NK-92 treated with Interleukin-12 subunit alpha and Interleukin-12 subunit beta, amount 100 ng/mL, for 24 hours (cell line): ENCODE measurements at places on chromosomes 1 and 21.

DNA sequence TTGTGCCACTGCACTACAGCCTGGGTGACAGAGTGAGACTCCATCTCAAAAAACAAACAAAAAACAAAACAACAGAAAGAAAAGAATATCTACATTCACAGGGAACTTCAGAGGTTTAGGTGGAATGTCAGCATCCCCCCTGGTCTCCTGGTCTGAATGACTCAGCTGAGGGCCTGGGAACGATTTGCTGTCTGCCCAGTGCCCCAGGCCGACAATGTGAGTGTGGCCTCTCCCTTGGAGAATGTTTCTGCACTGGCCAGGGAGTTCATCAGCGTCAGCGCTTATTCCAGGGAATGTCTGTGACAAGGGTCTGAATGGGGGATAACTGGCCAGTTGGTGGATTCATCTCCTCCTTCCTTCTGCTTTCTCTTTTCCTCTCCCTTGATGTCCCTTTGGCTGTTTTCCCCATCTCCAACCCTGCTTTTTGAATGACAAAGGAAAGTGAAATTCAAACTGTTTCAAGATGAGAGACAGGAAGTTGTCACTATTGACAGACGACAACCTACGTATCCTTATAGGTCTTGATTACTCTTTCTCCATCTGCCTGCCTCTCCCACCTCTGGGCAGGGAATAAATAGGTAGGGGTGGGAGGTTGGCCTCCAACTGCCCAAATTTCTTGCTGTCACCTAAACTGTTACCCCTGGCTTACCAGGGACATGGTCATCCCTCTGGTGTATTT is 213.1 kb downstream of the HHAT start:
- no peak for DNase-seq

- peak; percentile 3 for DNase-seq
Measured at GRCh38 chr1:20037877-20038276, 32.1 kb upstream of the PLA2G5 start.

- DNase-seq = no peak
Measured at GRCh38 chr1:201032408-201032807, 8.9 kb upstream of the KIF21B start.

DNA sequence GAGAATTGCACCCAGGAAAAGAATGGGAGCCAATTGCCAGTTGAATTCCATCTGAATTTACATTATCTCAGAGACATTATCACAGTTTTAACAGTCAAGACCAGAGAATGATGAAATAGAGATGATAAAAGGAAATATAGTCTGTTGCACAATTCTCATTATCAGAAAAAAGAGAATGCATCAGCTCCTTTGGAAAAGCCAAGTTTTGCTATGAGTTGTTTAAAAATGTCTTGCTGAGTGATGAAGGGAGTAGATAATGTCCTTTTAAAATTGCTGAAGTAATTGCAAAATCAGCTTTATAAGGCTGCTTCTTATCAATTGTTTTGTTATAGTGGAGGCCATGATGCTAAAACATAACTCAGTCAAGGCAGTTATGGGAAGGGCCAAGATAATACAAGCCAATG is 37.9 kb upstream of the EEIG2 start:
- DNase-seq = no peak

DNA sequence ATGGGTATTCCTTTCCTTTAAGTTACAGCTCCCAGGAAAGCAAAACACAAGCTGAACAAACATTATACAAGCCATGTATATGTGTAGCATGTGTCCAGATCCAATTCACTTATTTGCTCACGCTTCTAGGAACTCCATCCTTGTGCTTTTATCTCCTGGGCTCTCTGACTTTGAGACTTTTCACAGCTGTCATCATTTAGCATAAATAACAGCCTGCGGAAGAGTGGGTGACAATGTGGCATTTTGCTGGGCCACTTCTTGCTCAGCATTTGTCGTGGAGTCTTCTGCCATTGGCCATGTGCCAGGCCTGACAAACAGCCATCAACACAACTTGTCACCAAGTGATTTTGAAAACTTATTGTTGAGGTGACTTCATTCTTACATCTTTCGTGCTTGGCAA is 164.3 kb downstream of the KIF26B start:
- DNase-seq = no peak

DNA sequence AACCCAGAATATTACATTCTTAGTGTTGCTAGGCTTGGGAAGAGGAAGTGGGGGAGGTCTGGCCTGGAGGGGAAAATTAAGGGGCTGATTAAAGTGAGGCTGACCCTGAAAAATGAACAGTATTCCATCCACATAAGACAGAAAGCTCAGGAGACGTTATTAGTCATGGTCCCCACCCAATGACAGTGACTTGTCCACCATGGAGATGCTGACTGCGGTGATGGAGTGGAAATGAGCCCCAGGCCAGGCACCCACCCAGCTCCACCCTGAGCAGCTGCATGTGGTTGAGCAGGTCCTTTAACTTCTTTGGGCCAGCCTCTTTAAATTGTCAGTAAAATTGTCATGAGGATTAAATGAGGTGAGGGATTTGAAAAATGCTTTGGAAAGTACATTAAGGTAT is 1.4 kb upstream of the SPRR4 start:
- no peak for DNase-seq

DNA sequence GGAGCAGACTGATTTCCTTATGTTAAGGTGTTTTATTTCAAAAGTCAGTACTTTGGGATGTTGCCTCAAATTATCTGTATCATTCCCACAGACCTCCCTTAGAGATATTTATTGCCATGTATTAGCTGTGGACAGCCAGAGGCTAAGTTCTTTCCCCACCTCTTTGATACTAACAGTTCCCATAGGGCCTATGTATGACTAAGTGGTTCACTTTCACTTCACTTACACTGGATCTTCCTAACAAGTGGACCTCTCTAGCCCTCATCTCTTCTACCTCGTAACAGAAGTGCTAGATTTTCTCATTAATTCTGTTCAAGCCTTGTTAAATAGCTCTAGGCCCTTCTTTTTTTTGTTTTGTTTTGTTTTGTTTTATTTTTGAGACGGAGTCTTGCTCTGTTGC is 6.2 kb downstream of the TRAF5 start:
- DNase-seq = no peak

DNA sequence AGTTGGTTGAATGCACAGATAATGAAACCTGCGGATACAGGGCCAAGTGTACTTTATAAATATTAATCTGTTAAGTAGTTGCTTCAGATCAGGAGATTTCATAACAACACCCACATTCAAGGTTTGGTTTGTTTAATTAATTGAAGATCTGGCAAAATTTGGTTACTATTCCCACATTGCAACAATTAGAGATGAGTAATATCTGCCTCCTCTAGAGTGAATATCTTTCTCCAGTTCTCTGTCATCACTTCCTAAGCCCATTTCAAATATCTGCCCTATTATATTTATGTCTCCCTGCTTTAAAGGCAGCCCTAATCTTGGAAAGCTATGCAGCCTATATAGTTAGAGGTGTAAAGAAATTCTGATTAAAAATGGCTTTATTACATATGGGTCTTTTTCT is 61.4 kb downstream of the PPP2R5A start:
- no peak for DNase-seq

- no peak for DNase-seq
Measured at GRCh38 chr1:203934027-203934426, 72.6 kb downstream of the SNRPE start.

GRCh38 chr1:117077267-117077666 is 17.1 kb downstream of the TTF2 start:
- DNase-seq = peak; percentile 55

- no peak for DNase-seq
Measured at GRCh38 chr1:27599605-27600497, 4.1 kb downstream of the AHDC1 start.

DNA sequence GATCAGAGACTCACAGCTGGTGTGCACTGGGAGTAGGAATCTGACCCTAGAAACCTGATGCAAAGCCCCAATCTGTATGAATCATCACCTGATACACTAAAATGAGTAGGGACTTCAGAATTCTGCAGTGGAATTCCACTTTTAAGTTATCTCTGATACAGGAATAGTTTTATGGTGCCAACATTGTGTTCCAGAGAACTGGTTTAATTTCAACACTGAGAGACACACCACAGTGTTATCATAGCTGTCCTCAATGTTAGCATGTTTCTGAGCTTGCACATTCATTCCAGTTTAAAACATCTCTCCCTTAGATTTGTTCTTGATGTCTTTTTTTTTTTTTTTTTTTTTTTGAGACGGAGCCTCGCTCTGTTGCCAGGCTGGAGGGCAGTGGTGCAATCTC is 7.1 kb downstream of the UTS2 start:
- DNase-seq = no peak

- DNase-seq = no peak
Measured at GRCh38 chr1:59994302-59995198, 68.0 kb upstream of the CYP2J2 start.

DNA sequence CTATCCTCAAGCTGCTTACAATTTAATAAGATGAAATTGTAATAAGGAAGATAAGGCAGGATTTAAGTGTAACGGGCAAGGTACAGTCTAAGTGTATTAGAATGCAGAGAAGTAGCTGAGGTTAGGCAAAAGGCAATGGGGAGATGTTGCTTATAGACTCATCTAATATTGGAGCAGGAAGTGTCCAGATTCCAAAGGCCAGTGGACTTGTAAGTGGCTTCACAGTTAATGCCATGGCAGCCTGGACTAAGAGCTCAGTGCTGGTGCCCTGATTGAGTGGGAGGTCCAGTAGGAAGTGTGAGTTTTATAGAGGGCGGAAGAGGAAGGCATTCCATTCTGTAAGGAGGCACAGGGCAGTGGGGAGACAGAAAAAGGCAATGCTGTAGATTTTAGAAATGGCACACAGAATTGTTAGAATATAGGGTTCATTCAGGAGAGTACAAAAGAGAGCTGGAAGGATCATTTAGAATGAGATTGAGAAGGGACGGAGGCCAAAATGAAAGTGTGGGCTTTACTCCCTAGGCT is 12.6 kb downstream of the MAP3K21 start:
- DNase-seq = no peak

GRCh38 chr1:209768354-209768774 is 12.5 kb downstream of the TRAF3IP3 start:
- peak; percentile 81 for DNase-seq

DNA sequence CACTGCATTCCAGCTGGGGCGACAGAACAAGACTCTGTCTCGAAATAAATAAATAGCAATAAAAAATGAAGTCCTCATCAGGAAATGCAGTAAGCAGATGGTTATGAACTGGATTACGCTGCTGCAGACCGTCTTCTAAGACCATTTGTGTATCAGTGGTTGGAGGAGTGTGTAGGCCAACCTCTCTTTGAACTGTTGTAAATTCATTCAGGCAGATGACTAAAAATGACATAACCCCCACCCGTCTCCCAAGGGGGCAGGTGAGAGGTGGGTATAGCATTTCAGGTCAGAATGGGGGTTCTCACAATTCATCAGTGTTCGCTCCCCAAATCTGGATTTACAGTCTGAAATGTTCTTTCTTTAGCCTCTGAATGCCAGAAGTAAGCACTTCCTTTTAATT is 177.3 kb downstream of the KIF26B start:
- DNase-seq = no peak

- no peak for DNase-seq
Measured at GRCh38 chr21:27221077-27221476, 254.2 kb upstream of the ADAMTS5 start.

DNA sequence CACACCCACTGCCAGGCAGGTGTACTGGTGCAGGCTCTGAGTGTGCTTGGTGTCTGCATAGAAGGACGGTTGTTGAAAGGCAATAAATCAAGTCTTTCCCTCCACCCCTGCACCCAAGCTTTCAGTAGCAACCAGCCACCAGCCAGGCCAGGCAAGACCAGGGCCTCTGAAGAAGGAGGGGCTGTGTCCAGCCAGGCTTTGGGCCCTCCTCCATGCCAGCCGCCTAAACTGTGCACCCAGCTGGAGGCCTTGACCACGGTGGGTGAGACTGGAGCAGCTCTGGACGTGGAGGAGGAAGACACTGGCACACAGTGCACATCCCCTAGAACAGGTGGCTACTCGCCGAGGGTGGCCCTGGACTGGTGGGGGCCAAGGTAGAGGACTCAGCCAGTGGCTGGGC is 4.9 kb downstream of the OLIG2 start:
- DNase-seq = no peak
